ENCODE measurements at places on chromosomes 2 and 18.

GRCh38 chr2:9740382-9741073 lies 102.7 kb upstream of the TAF1B start:
- no peak for DNase-seq

DNA sequence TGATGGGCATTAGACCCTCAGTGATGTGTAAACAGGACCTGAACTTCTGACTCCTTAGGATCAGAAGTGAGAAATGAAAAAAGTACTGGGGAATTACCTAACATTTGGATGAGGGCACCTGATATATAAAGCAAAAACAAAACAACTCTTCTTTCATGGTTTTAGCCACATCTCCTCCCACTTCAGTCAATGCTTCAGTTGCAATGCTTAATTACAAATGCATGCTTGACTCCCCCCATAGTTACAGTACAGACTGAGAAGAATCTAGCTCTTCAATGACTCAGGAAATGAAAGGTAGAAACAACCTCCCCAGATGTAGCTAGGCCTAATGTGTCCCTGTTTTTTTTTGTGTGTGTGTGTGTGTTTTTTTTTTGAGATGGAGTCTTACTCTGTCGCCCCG lies 276.8 kb upstream of the POU3F3 start:
- no peak for DNase-seq

GRCh38 chr2:107811411-107811810 lies 15.3 kb upstream of the RGPD4 start:
- no peak for DNase-seq

DNA sequence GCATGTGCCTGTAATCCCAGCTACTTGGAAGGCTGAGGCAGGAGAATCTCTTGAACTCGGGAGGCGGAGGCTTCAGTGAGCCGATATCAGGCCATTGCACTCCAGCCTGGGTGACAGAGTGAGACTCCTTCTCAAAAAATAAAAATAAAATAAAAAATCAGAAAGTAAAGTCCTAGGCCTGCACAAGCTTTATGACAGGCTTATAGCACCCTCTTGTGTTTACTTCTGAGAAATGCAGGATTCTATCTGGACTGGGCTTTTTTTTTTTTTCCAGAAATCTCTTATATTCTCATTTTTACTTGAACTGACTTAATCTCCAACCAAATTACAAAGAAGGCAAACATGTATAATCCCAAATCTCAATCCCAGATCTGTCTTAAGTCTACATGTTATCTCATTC lies 26.1 kb upstream of the REG3G start:
- no peak for DNase-seq

DNA sequence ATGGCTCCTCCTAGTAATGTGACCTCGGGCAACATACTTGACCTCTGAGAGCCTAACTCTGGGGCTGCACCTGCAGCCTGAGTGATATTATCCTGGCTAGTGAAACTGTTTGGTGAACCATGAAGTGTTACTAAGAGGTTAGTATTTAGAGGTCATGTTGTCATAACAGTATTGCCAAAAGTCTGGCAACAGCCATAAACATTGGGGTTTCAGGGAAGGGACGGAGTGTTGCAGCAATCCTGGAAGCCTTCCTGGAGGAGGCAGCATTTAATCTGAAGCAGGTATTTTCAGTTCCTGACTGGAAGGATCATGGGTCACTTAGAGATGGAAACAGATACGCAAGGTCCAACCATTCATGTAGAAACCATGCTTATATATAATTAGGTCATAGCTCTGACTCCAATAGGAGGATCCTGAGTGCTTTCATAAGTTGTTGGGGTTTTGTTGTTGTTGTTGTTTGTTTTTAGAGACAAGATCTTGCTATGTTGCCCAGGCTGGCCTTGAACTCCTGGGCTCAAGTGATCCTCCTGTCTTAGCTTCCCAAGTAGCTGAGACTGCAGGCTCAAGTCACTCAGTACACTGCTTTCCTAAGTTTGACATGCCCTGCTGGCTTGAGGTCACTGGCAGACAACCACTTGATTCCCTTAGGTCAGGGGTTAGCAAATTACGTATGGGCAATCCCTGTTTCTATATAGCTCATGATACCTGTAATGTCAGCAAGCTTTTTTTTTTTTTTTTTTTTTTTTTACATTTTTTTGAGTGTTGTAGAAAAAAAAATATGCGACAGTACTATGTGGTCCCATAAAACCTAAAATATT lies 21.5 kb downstream of the GPR39 start:
- DNase-seq, result no peak

- DNase-seq, result no peak
Observed at GRCh38 chr2:68849579-68850030, 21.6 kb downstream of the BMP10 start.

GRCh38 chr2:27756544-27757498 lies 14.7 kb upstream of the MRPL33 start:
- DNase-seq, result no peak

DNA sequence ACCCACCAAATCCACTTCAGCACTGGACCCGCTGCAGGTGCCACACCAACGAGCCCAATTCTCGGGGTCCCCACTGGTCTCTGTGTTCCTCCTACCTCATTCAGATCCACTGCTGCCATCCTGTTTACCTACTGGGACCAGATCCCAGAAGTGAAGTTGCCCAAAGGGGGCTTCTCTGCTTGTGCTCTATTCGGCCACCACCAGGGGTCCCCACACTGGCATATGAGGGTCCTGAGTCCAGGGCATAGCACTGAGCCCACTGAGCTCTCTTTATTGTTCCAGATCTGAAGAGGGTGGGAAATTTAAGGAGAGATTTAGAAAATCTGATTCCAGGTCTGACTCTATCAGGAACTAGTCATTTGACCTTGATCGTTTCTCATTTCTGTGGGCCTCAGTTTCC lies 2.4 kb downstream of the GPR45 start:
- no peak for DNase-seq

DNA sequence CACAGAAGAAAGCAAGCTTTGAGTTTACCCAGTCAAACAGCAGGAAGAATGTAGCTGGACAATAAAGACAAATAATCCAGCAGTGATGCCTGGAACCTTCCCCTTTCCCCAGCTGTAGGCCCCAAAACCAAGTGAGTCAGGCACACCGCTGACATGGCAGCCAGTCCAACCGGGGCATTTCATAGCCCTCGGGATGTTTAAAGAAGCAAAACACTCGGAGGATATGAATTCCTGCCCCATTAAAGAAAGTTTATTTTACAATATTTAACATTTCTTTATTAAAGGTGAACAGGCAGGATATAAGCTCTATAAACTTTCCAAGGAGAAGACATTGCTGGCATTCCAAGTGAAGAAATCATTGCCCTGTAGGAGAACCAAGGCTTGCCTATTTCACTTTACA lies 507.6 kb upstream of the TNP1 start:
- no peak for DNase-seq

DNA sequence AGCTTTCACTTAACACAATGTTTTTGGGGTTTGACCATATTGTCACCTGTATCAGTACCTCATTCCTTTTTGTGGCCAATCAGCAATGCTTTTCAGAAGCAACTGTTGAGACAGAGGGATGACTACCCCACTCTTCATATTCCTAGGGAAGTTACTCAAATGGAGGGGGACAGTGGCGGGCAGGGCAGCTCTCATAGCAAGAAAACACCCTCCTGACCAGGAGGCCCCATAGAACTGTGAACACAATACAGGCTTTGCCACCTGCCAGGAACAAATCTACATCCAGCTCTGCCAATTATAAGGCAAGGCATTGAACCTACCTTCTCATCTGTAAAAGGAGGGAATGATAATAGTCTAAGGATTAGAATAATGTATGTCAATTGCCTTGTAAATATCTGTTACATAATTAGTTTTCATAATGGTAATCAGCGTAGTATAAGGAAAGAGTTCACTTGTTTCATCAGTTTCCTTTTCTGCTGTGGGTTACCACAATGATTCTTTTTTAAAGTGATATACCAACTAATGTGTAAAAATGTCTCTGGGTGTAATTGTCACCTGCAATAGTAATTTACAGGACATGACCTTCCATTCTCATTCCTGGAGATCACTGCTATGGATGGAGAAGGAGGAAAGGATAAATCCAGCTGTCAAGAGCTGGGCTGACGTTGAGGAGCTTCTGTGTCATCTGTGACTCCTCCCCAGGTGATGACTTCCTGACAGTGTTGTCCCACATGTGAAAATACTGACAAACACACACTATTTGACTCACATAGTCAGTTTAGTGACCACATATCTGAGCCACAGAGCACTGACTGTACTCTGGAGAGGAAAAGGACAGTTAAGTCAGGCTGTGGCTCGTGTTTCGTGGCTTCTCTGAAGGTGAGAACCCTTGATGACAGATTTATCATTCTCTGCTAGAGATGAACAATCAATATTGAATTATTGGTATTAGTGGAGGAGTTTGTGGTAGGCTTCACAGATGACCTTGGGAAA lies 13.5 kb downstream of the ALPK2 start:
- DNase-seq, result peak; percentile 27

GRCh38 chr2:30239986-30240752 lies 8.8 kb downstream of the LBH start:
- no peak for DNase-seq

- no peak for DNase-seq
Observed at GRCh38 chr2:7029291-7030059, 112.3 kb downstream of the RNF144A start.

DNA sequence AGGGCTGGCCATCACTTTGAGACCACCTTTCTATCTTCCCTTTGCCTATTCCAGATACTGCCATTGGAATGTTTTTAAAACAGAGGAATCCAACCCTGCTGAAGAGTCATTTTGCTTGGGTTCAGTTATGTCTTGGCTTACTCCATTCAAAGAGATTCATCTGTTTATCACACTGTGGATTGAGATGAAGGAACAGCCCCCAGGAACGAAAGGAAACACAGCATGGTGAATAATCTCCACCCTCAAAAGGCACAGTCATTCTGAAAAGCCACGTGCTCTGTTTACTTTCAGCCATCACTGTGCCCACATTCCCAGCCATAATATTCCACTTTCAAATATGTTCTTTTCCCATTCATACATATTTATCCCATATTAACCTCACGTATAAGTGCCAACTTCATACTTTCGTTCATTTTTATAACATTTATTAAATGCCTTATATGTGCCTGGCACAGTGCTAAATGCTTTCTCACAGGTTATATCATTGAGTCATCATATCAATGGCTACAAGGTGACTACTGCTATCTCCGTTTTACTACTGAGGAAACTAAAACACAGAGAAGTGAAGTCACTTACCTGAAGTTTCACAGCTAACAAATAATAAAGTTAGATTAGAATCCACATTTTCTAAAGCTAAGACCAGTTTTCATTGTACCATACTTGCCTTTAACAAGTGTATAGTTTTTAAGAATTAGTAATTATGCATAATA lies 143.6 kb downstream of the OSR1 start:
- no peak for DNase-seq

DNA sequence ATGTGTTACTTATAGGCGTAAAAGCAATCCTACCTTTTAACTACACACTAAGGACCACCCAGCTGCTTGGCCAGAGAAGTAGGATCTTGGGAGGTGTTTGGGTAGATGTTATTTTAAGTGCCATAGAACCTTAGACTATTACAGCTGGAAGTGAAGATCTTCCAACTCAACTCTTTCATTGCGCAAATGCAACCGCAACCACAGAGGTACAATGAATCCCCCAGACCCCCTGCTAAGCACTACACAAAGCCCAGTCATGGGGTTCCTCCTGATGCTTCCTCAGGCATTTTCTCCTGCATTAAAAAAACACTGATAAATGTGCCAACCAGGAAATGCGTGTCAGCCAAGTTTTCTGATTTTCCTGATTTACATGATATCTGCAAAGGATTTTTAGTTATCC lies 246.0 kb downstream of the LRRTM1 start:
- no peak for DNase-seq

DNA sequence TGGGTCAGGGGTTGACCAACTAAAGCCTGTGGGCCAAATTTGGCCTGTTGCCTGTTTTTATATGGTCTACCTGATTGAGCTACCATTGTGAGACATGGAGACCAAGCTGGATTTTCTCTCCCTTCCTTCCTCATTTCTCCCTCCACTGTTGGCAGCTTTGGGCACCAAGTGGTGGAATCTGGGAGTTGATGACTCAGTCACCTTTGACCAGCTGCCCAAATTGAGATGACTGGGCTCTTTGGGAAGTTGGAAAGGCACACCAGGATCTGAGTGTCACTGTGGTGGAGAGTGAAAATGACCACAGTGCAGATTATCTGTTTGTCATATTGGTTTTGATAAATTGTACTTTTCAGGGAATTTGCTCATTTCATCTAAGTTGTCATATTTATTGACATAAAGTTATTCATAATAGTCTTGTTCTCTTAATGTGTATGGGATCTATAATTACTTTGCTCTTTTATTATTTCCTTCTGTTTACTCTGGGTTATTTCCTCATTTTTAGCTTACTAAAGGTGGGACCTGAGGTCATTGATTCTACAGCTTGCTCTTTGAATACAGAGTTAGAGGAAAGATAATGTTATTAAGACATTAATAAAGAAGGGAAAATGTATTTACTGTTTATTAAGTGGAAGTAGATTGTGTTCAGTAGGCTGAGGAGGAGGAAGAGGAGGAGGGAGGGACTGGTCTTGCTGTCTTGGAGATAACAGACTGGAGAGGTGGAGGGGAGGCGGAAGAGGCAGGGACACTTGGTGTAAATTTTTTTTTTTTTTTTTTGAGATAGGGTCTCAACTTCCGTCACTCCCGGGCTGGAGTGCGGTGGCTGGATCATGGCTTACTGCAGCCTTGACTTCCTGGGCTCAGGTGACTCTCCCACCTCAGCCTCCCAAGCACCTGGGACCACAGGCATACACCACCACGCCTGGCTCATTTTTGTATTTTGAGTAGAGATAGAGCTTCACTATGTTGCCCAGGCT lies 31.8 kb downstream of the AGFG1 start:
- DNase-seq, result no peak

DNA sequence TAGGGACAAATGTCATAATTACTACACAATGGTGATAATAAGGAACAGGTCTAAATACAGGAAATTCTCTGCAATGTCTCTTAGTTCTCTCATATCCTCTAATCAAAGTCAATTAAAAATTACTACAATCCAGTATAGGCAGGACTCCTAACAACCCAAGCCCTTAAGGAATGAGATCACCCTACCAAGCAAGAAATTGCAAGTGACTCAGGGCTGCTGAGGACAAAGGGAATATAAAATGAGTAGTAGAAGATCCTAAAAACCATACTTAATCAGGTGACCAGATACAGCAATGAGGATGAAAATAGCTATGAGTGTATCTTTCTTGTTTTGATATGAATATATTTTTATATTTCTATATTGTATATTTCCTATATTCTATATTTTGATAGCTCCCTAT lies 250.0 kb upstream of the DCC start:
- DNase-seq, result no peak

GRCh38 chr2:127577208-127577475 lies 41.7 kb downstream of the MYO7B start:
- no peak for DNase-seq

DNA sequence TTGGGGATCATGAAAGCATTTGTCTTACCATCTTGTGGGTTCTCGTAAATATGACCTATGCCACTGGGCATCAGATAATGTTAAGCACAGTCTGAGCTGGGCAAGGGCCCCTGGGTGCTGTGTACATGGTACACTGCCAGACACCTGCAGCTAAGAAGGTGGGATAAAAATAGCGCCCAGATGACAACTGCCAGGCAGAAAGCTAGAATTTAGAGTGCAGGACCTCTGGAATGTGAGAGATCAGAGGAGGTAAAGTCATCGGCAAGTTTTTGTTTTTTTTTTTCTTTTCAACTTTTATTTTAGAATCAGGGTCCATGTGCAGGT lies 53.8 kb upstream of the CYRIA start:
- DNase-seq, result no peak

- DNase-seq, result no peak
Observed at GRCh38 chr18:44341759-44342158, 338.9 kb upstream of the SETBP1 start.
